Bronchial smooth muscle cell (primary cell): ENCODE measurements at places on chromosomes 2 and 18. TPM values are rescaled to one million over a fixed set of nuclear protein-coding genes. Genes with fewer than 3 reads are reported as not detected.

Gene EGR4
- under 0.01 TPM in 1 of 2 replicates, not detected in the other for total RNA-seq

Gene CROCC2
- total RNA-seq = 0.26 and 0.63 TPM in 2 replicates

Gene SNED1
- 62.7 and 114 TPM in 2 replicates for total RNA-seq

Gene UGP2
- 36.1 and 78.3 TPM in 2 replicates for total RNA-seq

Gene OR6B2
- not detected in 2 replicates for total RNA-seq

Gene DQX1
- 0.16 TPM in 1 of 2 replicates, not detected in the other for total RNA-seq

Gene ABCB6
- 26.8 and 61.6 TPM in 2 replicates for total RNA-seq

Gene REG1B
- not detected in 2 replicates for total RNA-seq

Gene CDKL4
- 2.7 and 4.3 TPM in 2 replicates for total RNA-seq

Gene POTEJ
- not detected in 2 replicates for total RNA-seq

Gene GAREM1
- 1.4 and 3.3 TPM in 2 replicates for total RNA-seq

Gene CAB39
- total RNA-seq = 43.8 and 46.0 TPM in 2 replicates
